HL-60 (cell line): ENCODE measurements at places on chromosomes 4 and X.

GRCh38 chr4:58636381-58636780 is 1526.2 kb upstream of the IGFBP7 start:
- DNase-seq = no peak

GRCh38 chr4:71241501-71242288 is 97.1 kb upstream of the SLC4A4 start:
- DNase-seq = no peak

DNA sequence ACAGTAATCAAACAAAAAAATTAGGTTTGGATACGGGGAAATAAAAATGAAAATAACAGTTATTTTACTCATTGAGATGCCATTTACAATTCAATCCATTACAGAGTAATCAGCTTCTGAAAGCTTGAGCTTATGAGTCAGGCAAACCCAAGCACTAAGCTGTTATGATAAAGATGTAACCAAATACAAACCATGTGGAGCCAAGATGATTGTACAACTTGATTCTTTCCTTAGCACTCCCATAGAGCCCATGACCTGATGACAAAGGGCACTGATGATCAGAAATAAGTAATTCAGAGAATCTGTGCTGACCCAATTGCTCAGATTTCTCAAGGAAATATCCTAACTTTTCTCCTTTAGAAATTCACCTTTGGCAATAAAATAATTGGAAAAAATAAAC is 40.5 kb upstream of the PRKG2 start:
- DNase-seq = no peak

DNA sequence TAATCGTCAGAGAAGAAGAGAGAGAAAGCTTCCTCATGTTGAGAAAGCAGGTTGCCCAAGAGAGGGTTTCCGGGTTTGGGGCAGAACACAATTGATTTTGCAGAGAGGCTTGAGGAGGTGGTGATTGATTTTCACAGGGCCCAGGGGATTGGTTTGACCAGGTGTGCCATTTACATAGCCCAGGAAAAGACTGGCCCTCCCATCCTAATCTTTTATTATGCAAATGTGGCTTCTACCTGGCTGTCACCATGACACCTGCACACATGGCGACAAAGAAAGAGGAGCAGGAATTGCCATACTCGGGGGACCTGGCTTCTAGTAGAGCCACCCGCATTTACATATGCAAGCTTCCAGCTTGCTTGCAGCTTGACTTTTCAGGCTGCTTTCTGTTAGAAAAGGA is 405.3 kb downstream of the PPP4R3C start:
- DNase-seq = no peak

GRCh38 chr4:99457676-99458075 is 22.5 kb upstream of the ADH7 start:
- no peak for DNase-seq

DNA sequence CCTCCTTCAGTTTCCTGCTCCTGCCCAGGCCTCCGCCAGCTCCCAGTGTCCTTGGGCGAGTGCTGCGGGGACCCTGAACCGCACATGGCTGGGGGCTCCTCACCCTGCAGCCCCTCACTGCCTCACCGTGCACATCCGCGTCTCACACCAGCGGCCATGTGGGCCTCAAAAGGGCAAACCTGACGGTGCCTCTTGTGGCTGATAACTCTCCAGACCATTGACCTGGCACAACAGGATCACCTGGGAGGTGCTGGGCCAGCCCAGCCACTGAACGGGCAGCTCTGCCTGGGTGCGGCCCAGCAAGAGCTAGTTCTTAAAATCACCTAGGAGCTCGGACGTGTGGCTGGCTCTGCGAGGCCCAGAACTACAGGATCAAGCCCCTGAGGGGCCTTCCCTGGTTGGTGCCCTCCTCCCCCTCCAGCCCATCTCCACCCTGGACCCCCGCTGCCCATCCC is 4.1 kb upstream of the S100P start:
- DNase-seq = no peak

- DNase-seq = no peak
Measured at GRCh38 chrX:38774249-38774648, 27.0 kb upstream of the MID1IP1 start.

DNA sequence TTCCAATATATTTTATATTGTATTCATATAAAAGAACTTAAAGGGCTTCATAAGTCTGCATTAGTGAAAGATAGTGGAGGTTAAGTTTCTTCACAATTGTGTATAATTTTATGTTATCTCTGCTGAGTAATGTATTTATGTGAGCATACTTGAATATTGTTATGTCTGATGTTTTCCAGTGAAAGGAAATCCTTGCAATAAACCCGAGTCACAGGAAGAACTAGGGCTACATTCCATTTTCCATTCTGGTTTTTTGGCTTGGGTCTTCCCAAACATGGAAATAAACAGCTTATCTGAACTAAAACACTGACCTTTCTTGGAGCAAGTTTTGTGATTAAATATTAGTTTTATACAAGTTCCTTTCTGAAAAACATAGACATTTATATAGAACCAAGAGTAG is 231.3 kb upstream of the GPRIN3 start:
- DNase-seq = no peak

DNA sequence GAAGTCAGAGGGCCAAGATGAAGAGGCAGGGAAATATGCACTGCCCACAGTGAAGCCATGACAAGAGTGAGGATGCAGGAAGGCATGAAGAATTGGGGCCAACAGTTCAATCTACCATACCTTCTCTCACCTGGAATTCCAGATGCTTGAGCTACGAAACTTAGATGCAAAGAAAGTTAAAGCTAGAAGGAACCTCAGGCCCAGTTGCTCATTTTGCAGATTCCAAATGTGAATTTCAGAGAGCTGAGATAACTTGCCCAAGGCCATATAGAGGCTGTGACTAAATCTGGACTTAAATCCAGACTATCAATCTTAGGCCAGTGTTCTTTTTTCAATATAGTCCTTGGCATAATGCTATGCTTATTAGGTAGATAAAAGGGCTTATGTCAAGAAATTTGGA is 92.7 kb downstream of the SRPX start:
- no peak for DNase-seq

GRCh38 chrX:47540754-47541538 is 20.1 kb upstream of the ARAF start:
- DNase-seq = no peak

DNA sequence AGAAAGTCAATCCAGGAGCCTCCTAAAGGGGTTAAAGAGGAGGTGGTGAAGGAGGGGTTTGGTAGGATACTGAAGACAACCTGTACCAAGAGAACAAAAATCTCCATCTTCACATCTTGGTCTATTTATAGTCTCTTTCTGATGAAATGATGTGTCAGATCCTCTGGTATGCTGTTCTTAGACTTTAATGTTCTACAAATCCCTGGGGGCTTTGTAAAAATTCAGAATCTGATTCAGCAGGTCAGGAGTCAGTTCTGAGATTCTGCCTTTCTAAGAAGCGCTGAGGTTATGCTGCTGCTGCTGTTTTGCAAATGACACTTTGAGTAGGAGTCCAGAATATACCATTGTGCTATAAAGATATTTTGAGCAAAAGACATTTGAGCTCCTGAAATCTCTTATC is 172.9 kb upstream of the GLRA2 start:
- DNase-seq = no peak

- no peak for DNase-seq
Measured at GRCh38 chr4:136741468-136741867, 790.8 kb downstream of the PCDH18 start.

DNA sequence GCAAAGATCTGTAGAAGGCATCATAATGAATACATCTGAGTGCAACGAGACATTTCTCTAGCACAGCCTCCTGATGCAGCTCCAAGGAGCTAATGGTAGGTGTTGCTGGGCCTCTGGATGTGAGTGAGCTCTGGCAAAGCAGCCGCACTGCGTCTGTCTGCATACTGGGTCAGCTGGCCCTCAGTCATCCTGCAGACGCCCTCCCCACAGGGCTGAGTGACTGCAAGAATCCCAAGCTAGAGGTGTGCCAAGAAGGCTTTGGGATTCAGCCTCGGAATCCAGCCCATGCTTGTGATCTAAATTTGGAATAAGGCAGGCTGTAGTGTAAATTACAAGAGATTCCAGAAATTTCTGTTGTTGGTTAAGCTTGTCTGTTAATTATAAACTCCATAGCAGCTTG is 18.5 kb downstream of the HERC3 start:
- no peak for DNase-seq
